ENCODE measurements at places on chromosomes 13 and 19.
A peak's percentile ranks its signal among the peaks of the same experiment; 100 is the strongest.

DNA sequence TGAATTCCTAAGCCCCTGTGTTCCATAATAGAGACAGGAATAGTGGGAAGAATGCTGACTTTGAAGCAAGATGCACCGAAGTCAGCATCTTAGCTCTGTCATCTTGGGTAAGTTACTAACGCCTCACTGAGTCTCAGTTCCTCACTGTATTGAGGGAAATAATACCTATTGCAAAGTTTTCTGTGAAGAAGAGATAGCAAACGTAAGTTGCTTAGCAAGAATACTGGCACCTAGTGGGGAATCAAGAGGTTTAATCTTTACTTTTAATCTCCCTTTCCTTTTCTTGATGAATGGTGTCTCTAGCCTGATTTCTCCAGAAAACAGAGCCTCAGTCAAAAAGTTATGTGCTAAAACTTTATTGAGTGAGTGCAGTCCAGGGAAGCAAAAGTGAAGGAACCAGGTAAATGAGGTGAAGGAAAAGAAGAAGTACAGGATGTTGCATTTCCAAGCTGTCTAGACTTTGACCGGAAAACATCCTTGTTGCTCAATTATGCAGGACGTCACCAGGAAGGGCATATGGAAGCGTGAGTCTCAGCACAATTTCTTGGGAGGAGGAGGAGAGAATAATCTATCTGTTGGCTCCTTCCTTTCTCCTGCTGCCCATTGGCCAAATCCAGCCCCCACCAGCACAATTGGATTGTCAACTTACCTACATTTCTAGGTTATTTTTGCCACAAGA lies 210.0 kb downstream of the B3GLCT start:
- peak; percentile 44 for DNase-seq

GRCh38 chr19:33064792-33065550 lies at the start of gene RHPN2:
RHPN2 (minus strand) TSS chr19:33064888; CDS start chr19:33064852, 36 bp downstream.
- peak; percentile 84 for DNase-seq

DNA sequence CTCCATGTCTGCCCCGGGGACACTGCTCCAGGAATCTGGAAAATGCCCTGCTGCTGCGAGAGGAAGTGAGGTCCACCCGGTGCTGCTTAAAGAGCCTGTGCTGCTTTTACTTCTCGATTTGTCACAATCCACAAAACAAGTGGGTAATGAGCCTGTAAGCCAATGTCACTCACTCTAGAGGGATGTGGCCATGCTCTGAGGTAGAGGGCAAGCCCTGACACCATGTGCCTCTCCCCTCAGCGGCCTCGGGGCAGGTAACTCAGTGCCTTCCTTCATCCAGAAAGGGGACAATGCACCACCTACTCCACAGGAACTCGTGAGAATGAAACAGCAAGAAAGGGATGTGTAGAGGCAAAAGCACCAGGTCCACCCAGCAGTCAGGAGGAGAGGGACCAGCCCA lies 106.2 kb downstream of the TUBA3C start:
- no peak for DNase-seq

DNA sequence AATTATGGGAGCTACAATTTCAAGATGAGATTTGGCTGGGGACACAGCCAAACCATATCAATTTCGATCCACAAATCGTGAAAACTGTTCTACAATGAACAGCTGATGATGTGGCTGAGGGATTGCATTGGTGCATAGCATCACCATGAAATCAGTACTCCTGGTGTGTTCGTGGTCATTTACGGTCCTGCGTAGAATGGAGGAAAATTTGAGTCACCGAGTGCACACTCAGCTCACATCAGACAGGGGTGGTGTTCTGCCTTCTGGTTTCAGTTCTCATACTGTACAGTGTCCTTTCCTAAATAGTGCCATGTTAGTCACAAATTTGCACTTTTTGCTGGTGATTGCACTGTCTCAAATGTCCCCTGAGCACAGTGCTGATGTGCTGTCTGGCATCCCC lies 39.2 kb downstream of the MYH14 start:
- peak; percentile 9 for DNase-seq

- DNase-seq = peak; percentile 42
These were observed 172.7 kb downstream of the SPRY2 start for GRCh38 chr13:80168089-80168850.

GRCh38 chr13:31910633-31911032 lies 120.9 kb upstream of the FRY start:
- DNase-seq = no peak

DNA sequence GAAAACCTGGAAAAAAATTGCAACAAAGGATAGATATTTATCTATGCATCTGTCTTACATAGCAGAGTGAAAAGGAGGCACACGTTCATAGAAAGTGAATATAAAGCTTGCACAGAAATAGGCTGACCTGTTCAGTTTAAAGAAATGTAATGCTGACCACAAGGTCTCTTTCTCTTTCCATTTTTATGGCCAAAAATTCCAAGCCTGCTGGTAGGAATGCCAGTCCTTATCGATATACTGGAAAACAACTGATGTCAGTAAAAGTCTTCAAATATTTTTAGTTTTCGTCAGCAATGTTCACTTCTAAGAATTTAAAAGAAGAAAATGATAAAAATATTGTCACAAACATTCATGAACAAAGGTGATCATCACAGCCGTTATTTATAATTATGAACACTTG lies 59.0 kb upstream of the MCF2L start:
- no peak for DNase-seq

DNA sequence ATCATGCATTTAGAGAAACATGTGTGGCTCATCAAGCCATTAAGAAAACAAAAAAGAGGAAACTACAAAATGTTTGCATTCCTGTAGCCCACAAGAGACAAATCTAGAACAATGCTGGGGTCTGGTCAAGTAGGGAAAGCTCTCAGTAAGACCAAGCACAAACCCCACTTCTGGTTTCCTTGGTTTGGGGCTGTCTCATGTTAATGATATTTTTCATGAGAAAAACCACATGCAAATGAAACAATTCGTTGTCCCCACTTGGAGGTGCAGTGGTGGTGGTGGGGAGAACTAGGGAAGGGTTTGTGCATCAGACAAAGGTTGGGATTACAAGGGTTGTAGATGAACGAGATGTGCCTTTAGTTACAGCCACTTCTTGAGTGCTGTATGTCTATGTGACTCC lies 7.0 kb upstream of the RB1 start:
- no peak for DNase-seq

- DNase-seq = no peak
These were observed 60.9 kb upstream of the RANBP3 start for GRCh38 chr19:6038634-6039405.

DNA sequence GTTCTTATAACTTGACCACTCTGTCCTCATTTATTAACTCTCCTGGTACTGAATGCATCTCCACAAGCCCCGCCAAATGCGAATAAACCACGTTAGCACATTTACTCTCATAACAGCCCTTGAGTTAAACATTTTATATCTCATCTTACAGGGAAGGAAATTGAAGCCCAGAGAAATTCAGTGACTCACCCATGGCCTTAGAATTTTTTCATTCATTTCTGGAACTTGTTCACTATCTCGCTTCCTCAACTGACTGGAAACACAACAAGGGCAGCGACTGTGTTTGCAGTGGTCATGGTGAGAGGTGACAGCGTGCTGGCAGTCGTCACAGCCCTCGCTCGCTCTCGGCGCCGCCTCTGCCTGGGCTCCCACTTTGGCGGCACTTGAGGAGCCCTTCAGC lies 39.5 kb downstream of the SERP2 start:
- DNase-seq = no peak

GRCh38 chr13:99083981-99084380 lies 106.1 kb upstream of the DOCK9 start:
- DNase-seq = no peak

- no peak for DNase-seq
These were observed 4.7 kb downstream of the TEX30 start for GRCh38 chr13:102768909-102769308.

DNA sequence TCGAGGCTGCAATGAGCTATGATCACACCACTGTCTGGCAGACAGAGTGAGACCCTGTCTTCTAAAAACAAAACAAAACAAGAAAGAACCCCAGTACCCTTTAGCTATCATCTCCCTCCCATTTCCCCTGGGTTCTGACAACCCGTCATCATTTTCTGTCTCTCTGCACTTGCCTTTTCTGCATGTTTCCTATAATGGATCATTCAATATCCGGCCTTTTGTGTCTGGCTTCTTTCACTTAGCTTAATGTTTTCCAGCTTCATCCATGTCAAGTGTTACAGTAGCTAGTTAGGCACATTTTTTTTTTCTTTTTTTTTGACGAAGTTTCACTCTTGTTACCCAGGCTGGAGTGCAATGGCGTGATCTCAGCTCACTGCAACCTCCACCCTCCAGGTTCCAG lies 16.5 kb downstream of the AP2S1 start:
- DNase-seq = no peak

DNA sequence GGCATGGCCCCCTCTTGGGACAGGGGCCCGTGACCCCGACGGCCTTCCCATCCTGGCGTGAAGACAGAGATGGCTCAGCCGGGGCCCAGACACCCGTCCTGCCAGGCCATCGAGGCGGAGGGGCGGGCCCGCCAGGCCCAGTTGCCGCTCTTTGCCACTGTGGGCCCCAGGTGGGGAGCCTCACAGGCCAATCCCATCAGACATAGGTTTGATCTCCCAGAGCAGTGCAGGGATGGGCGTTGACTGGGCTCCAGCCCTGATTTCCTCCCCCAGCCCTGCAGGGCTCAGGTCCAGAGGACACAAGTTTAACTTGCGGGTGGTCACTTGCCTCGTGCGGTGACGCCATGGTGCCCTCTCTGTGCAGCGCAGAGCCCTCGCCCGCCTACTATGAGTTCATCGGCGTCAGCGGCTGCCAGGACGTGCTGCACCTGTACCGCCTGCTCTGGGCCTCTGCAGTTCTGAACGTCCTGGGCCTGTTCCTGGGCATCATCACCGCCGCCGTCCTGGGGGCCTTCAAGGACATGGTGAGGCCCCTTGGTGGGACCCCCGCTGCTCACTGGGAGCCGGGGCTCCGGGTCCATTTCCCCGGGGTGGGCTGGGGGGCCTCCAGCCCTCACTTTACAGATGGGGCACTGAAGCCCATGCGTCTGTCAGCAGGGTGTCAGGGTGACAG lies 42.4 kb downstream of the TMEM255B start:
- no peak for DNase-seq

- peak; percentile 38 for DNase-seq
These were observed 1.6 kb upstream of the BEST2 start for GRCh38 chr19:12749938-12750521.

DNA sequence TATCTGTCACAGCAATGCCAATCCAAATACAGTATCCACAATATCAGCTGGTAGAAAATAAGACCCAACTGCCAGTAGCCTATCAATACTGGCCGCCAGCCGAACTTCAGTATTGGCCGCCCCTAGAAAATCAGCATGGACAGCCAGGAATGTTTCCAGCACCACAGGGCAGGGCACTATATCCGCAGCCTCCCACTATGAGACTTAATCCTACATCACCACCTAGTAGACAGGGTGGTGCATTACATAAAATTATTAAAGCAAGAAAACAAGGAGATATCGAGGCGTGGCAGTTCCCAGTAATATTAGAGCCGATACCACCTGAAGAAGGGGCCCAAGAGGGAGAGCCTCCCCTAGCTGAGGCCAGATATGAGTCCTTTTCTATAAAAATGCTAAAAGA lies 111.3 kb downstream of the ZNF486 start:
- DNase-seq = no peak

GRCh38 chr19:17184371-17184841 lies 30.8 kb upstream of the USE1 start:
- DNase-seq = no peak

DNA sequence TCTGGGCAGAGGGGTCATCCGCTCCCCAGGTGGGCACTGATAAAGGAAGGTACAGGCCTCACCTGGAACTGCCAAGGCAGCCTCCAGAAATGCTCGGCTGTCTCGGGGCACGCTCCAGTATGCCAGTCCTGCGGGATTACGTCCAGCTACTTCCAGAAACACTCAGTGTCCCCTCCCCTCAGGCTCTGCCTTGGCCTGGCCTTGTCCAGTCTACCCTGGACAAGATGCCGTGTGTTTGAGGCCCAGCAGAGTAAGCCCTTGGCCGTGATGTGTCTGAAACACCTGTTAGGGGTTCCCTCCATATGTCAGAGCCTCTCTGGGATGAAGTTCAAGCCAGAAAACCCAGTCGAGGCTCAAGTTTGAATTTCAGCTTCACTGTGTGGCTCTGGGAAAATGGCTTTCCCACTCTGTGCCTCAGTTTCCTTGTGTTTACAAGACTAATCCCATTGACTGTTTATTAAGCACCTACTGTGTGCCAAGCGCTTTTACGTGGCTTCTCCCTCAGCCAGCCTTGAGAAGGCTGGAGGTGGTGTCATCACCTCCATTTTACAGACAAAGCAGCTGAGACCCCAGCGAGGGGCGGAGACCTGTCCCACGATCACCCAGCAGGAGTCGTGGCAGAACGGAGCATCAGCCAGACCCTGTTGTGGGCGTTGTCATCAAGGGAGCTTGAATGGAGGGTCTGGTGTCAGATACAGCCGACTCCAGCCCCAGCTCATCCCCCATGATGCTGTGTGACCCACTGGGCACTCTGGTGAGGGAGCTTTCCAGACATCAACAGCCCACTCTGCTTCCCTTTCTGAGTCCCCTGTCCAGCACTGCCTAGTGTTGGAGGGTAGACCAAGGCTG lies 2.0 kb upstream of the PIK3R2 start:
- peak; percentile 48 for DNase-seq

GRCh38 chr19:7191946-7192691 lies 102.1 kb downstream of the INSR start:
- peak; percentile 13 for DNase-seq

DNA sequence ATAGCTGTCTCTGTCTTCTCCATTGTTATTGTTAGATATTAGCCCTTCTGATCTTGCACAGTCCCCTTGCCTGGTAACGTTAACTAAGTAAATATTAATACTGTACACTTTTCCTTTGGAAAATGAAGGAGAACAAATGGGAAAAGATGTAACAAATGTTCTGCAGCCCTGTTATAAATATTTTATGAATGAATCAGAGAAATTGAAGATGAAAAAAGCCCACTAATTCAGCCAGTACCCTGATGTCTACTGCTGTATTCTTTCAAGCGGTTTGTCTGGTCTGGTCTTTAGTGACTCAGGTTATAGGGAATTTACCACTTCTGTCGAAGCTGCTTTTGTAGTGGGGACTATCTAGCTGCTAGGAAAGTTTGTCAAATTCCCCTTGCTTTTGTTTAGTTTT lies 121.0 kb downstream of the COG6 start:
- peak; percentile 93 for DNase-seq

- DNase-seq = no peak
These were observed 114.4 kb downstream of the TNFRSF19 start for GRCh38 chr13:23684647-23685046.
